Right atrium auricular region (tissue), 2 donors: ENCODE measurements at places on chromosomes 1 and 21.

DNA sequence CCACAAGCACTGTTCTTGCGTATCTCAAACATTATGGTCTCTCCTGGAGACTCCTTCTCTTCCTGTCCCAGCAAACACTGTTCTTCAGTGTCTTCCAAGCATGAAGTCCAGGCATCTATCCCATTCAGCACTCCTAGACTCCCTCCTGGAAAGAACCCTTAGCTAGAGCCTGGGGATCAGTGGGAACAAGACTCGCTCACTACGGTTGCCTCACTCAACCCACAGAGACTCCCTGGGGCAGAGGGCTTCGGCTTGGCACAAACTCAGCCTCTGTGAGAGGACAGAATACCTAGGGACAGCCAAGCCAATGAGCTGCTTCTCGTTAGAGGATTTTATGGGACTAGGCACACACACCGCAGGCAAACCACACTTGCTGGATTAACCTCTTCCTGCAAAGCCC, 86.5 kb upstream of the IPO9 start:
- DNase-seq, result no peak

DNA sequence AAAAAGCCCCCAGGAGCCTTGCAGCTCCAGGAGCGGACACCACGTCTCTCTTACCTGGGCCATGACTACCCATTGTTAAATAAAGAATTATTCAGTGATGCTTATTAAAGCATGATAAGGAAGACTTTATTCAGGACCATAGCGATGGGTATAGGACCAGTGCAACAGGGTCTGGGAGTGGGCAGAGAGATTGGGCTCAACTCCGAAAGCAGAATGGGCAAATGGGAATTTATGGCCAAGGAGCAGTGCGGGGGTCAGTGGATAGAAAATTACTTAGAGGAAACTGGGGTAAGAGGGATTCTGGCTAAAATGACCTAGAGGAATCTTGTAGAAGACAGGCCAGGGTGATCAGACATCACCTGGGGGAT, 580 bp upstream of the ATP5PO start:
- no peak for DNase-seq

- no peak for DNase-seq
Observed at GRCh38 chr1:11071463-11072215, 11.8 kb upstream of the SRM start.

- no peak for DNase-seq
Observed at GRCh38 chr1:44585315-44585920, 88.9 kb downstream of the TMEM53 start.

DNA sequence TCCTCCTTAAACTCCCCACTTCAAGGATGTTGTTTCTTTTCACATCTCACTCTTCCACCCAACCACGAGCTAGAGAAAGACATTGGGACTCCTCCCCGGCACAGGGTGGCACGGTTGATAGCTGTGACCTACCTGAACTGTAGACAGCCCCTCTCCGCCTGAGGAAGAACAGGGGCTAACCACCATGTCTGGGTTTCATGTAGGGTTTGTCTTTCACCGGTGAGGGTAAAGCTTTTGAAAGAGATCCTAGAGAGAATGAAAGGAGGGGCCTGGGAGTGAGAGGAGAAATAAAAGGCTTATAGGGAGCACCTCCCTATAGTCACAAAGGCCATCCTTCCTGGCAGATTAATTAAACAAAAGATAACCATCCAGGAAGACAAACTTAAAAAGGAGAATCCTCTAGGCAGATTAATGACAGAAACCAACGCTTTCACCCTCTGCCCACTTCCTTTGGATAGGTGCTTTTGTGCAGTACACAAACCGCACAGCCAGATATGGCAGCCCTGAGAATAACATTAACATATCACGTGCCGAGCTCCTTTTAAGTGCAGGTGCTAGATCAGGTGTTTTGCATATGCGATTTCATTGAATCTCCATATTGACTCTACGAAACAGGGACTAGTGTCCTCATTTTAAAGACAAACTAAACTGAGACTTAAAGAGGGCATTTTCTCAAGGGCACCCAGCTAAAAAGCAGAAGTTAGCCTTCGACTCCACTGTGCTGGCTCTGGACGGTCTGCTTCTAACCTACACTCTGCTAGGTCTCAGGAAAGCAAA, 178.1 kb upstream of the RUNX1 start:
- DNase-seq, result no peak

- DNase-seq, result no peak
Observed at GRCh38 chr1:80403471-80403893, 1397.0 kb upstream of the ADGRL4 start.

DNA sequence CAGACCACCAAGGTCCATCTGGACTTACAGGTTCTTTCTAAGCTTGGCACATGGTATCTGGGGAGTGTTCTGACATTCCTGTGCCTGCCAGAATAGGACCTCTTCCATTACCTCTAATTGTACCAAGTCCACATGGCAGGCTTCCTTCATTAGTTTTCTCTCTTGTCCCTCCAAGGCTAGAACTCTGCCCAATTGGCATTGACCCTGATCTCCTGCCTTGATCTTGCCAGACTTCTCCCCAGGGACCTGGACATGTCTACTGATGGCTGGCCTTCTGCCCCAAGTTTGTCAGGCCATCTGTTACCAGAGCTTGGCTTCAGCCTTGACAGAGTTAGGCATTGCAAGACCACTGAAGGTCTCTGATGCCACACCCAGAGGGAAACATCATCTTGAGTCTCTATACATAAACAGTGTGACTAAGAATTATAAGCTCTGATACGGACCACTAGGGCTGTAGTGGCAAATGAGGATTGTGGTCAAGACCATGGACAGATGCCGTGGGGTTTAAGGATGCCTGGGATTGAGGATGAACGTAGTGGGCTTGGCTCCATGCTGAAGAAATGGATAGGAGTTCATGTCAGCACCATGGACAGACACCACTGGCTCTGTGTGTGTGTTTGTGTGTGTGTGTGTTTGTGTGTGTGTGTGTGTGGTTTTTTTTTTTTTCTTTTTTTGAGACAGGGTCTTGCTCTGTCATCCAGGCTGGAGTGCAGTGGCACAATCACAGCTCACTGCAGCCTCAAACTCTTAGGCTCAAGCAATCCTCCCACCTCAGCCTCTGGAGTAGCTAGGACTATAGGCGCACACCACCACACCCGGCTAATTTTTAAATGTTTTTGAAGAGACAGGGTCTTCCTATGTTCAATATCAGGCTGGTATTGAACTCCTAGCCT, 19.5 kb upstream of the PSMB2 start:
- DNase-seq, result no peak

- DNase-seq, result no peak
Observed at GRCh38 chr21:42350318-42350910, 380 bp downstream of the TFF2 start.

DNA sequence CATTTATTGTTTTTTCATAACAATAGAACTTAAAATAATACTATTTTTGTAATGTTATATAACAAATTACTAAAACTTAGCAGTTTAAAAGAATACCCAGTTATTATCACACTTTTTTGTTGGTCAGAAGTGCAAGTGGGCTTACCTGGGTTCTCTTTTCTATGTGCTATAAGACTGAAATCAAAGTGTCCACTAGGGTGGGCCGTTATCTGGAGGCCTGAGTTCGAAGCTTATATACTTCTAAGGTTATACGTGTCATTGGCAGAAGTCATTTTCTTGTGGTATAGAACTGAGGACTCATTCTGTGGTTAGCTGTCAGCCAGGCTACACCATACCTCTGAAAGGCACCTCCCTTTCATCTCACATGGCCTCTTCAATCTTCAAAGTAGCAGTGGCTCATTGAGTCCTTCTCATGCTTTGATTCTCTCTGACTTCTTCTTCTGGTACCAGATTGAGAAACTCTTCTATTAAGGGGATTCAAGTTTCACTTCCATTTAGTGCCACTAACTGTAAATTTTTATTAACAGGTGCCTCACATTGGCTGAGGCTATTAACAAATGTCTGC, 414.3 kb downstream of the AMY1C start:
- DNase-seq, result no peak

DNA sequence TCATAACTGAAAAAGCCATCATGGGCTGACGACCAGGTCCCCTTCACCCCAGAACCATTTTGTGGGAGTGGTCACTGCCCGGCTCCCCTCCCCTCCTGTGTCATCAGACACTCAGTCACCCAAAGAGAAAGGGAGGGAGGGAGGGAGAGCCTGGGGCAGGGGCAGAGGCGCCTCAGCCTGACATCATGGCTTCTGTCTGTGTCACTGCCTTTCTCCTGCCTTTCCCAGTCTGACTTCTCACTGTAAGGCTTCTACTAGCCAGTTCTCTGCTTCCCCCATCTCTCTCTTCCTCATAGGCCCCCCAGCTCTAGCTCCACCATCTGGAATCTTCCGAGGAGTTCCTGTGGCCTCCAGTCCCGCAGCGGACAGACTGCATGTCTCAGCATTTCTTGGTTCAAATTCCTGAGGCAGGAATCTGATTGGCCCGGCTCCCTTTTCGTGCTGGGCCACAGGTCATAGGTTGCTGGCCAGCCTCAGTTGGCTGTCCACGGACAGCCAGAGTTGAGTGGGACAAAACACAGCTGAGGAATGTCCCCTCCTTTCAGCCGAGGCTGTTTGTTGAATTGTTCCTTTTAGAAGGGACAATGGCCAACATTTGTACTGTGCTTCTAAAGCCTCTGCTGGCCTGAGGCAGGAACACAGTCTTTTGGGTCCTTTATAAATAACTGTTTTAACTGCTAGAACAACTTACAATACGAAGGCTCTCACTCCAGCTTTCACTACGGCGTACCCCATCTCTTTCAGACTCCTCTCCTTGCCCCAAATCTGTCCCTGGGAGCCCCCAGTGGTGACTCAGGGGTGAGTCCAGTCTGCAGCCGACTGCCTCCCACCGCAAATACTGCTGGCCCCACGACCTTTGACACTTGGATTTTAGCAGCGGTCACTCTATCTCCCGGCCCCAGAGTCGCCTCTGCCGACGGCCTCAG, 18.7 kb upstream of the KANK4 start:
- DNase-seq, result no peak

- DNase-seq, result no peak
Observed at GRCh38 chr1:172206256-172206655, 214.2 kb upstream of the C1orf105 start.

DNA sequence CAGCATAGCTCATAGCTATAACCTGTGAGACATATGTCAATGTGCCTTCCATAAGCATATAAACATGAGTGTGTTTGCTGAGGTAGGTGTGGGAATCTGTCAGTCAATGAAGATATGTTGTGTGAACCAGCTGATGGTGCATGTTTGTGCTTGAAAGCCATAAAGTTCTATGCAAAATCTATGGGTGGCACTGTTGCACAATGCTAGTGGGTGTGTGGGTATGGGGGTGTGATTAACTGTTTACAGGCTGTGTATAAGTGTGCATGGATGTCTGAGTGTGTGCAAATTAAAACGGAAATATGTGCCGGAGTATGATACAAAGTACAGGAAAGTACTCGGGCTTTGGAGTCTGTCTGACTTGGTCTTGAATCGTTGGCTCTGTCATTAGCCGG, 1.0 kb upstream of the ATP2B4 start:
- DNase-seq, result no peak

GRCh38 chr1:76281306-76281705, 206.8 kb downstream of the ST6GALNAC3 start:
- no peak for DNase-seq

- DNase-seq, result no peak
Observed at GRCh38 chr1:43996733-43997115, 5.3 kb downstream of the CCDC24 start.

- no peak for DNase-seq
Observed at GRCh38 chr1:159211331-159212136, 6.9 kb downstream of the ACKR1 start.

GRCh38 chr1:17916702-17917101, 161.6 kb downstream of the ACTL8 start:
- no peak for DNase-seq

DNA sequence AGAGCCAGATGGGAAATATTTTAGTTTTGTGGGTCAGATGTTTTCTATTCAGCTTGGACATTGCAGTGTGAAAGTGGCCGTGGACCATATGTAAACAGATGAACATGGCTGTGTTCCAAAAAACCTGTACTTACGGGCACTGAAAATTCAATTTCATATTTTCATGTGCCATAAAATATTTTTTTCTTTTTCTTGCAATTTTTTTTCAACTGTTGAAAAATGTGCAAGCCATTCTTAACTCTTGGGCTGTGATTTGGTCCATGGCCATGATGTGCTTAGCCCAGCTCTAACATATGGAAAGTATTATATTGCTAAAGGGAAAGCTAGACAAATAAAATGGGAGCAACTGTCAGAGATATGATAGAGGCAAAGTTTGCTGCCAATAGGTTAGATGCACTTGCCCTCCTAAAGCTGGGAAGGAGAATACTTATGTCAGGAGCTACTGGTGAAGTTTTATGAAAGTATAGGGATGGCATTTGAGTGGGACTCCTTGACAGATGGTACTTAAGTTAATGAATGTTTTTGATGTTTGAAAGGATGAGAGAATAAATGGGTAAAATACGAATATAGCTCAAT, 240.3 kb downstream of the RYR2 start:
- no peak for DNase-seq

DNA sequence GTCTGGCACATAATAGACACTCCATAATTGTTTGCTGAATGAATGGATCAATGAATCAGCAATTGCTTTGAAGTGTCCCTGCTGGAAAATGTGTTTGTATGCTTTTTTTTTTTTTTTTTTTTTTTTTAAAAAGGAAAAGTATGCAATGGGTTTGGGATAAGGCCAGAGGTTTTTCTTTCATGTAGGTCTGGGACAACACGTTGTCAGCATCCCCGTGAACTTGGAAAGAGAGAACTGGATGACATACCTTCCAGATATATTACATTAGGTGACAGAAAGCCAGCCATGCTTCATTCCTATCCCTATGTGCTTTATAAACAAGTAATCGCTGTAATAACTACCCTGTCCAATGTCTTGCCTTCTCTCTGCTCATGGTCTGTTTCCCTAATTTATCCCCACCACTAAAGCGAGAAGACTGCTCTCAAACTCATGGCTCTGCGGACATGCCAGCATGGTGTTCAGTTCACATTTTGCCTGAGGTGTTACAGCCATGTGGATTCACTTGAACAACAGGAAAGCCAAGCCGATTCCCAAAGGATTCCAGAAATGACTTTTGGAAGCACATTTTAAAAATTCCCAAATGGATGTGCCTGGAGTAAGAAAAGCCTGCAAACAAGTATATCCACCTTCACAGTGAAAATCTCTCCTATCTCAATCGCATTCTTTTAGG, 34.8 kb upstream of the GREM2 start:
- no peak for DNase-seq
